GM03348 (cell line): ENCODE measurements at places on chromosomes 5 and 9.

- DNase-seq = no peak
Observed at GRCh38 chr5:111993242-111993641, 236.2 kb upstream of the NREP start.

- no peak for DNase-seq
Observed at GRCh38 chr9:27602142-27602861, 29.0 kb upstream of the C9orf72 start.

DNA sequence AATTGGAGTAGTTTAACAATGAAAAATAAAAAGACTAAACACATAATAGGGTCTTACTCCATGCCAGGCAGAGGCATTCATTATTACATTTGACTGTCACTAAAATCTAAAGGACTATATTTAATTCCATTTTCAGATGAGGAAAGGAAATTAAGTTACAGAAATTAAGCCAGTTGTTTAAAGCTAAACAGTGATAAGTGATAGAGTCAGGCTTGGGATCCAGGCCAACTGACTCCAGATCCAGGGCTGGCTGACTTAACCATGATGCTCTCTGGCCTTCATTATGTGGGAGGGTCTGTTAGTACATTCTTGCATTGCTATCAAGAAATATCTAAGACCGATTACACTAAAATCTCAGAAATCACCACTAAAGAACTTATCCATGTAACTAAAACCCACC is 107.2 kb downstream of the ARHGEF28 start:
- DNase-seq = no peak

DNA sequence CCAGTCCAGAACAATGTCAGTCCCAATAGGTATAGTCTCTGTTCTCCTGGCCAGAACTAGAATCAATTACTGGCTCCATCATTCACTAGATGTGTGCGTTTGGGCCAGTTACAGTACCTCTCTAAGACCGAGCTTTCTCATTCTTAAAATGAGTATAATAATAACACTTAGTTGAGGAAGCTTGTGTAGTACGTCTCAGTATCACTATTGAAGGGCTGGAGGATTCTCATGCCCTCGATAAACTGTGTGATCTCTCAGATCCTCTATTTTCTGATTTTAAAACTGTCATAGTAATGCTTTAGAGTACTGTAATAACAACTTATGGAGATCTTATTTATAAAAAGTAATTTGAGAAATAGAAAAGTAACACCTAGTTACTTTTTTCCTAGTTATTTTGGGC is 50.7 kb downstream of the CDKN2A start:
- DNase-seq = no peak

DNA sequence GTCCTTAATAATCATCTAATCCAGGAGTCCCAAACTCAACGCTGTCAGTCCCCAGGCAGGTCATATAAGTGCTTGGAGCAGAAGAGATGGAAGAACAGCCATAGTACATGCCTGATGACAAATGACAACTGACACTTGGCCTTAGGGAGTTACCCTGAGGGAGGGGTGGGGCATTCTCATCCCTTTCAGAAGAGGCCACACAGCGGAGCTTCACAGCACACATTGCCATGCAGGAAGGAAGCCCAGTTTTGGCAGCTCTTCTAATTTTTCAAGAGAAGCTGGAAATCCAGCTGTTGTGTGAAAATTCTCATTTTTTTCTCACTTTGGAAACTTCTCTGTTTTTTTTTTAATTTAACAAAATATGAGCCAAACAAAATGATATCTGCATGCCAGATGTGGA is 89.0 kb downstream of the ASTN2 start:
- no peak for DNase-seq

DNA sequence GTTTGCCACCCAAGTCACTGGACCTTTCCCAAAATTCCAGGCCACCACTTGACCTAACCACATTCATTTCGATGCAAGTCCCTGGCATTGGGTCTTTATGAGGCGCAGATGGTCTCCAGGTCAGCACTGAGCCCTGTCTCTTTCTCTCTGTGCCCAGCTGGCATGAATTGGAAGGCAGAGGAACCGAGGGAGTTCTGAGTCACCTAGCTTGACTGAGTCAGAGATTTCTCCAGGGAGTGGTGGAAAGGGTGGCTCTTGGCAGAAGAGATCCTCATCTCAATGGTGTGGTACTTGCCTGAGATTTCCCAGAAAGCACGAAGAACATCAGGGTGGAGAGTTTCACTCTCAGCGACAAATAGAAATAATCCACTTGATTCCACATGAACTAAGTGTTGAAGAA is 43.8 kb downstream of the WDR36 start:
- DNase-seq = peak; percentile 56

DNA sequence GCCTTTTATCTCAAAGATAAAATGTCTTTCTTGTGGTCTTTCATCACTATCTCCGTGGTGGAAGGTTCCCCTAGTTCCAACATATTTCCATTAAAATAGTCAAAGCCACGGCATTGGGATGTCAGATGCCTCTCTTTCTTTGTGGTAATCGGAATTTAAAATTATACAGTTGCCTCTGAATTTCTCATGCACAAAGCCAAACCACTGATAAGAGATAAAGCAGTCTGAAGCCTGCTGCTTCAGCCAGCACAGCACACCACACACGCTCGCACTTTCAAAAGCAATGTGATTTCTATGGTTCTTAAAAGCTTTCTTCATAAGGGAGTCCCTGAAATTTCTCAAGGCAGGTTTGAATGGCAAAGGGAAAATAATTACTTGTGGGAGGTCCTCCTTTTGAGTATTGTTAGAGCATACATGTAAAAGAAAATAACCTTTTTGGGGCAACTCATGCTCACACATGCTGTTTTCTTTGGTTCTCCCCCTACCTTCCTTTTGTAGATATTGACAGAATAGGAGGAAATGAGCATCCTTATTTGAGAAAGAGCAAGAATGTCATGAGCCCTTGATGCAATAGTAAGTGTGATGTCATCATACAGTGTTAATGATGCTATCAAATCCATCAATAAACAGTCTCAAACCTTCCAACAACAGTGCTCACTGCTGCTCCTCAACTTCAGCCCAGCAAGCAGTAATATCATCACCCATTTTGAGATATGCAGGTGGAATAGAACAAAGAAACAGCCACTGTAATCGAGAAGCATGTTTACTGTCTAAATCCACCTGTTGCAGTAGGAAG is 85.7 kb upstream of the PPP1R2B start:
- DNase-seq = no peak

GRCh38 chr5:93018461-93018860 is 562.6 kb downstream of the NR2F1-AS1 start:
- DNase-seq = peak; percentile 34

DNA sequence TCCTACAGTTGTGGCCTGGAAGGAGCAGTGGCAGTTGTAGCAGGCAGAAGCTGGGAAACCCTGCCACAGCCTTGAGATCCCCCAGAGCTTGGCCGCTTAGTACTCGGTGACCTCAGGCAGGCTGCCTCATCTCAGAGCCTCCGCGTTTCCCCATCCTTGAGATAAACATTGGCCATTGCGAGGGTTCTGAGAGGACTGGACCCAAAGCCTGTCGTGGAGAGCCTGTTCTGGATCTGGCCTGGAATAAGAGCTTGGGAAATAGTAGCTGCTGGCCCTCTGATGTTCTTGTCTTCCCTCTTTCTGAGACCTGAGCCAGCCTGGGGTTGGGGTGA is 1.3 kb downstream of the MIGA2 start:
- no peak for DNase-seq

- no peak for DNase-seq
Observed at GRCh38 chr9:75858497-75859092, 31.9 kb upstream of the PCSK5 start.

- no peak for DNase-seq
Observed at GRCh38 chr5:35233601-35234000, 3.3 kb upstream of the PRLR start.

DNA sequence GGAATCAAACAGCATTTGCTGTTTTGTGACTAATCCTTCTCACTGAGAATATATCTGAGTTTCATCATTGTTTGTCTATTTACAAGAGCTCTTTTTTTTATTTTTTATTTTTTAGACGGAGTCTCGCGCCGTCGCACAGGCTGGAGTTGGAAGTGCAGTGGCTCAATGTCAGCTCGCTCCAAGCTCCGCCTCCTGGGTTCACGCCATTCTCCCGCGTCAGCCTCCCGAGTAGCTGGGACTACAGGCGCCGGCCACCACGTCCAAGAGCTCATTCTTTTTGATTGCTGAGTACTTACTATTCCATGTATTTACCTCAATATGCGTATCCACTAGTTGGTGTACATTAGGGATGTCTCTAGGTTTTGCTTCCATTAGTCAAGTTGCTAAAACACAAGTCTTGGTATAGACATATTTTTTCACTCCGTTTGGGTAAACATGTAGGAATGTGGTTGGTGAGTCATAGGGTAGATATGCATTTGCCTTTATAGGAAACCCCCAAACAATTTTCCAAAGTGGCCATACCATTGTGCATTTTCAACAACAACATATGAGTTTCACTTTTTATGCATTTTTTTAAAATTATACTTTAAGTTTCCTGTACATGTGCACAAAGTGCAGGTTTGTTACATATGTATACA is 1005.0 kb upstream of the CDH10 start:
- DNase-seq = no peak

GRCh38 chr5:37888476-37888875 is 48.6 kb upstream of the GDNF start:
- peak; percentile 57 for DNase-seq

GRCh38 chr9:137723783-137724445 is 105.1 kb downstream of the EHMT1 start:
- DNase-seq = no peak

DNA sequence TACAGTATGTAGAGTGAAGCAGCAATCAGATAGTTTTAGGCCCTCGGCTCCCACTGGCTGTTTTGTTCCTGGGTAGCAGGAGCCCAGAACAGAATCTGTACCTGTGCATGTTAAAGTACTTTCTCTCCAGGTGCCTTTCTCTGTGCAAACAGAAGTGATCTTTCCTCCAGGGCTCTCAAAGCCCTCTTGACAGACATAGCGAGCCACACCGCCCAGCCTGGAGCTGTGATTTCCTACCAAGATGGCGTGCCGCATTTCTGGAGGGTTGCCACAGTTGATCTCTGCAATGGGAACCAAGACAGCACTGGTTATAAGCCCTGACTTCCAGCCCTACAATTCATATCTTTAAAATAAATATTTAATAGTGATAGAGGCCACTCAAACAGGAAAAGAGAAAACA is 50.9 kb downstream of the SUSD1 start:
- DNase-seq = no peak

GRCh38 chr9:76572151-76572550 is 113.2 kb downstream of the GCNT1 start:
- DNase-seq = no peak

GRCh38 chr5:102922111-102922720 is 167.1 kb downstream of the PAM start:
- DNase-seq = no peak

DNA sequence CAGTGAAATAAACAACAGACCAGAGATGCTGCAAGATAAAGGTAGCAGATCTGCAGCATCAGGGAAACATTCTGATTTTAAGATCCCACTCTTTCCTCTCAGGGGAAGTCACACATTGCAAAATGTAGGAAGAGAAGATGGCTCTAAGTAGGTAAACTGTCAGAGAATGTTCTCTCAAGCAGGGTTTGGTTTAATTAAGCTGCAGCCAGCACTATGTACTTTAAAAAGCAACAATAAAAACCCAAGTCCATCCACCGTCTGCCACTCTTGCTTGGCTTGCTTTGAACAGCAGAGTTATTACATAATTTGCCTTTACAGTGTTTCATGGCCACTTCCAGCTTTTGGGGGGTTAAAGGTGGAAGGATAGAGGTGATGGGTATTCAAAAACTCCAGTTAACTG is 343.2 kb upstream of the DAP start:
- DNase-seq = no peak

DNA sequence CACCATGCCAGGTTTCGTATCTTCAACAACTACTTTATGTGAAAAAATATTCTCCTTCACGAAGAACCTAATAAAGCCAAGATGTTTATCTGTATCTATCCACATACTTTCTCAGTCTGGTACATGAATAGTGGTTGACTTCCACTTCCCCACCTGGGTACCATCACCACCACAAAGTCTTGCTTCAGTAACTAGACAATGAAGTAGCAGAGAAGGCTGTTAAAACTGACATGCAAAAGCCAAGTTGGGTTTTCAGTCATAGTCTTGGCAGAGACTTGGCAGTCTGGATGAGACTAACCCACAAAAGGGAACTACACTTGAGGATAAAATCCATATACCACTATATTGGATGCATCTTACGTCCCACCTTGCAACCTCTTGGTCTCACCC is 5.0 kb downstream of the P4HA2 start:
- DNase-seq = no peak

DNA sequence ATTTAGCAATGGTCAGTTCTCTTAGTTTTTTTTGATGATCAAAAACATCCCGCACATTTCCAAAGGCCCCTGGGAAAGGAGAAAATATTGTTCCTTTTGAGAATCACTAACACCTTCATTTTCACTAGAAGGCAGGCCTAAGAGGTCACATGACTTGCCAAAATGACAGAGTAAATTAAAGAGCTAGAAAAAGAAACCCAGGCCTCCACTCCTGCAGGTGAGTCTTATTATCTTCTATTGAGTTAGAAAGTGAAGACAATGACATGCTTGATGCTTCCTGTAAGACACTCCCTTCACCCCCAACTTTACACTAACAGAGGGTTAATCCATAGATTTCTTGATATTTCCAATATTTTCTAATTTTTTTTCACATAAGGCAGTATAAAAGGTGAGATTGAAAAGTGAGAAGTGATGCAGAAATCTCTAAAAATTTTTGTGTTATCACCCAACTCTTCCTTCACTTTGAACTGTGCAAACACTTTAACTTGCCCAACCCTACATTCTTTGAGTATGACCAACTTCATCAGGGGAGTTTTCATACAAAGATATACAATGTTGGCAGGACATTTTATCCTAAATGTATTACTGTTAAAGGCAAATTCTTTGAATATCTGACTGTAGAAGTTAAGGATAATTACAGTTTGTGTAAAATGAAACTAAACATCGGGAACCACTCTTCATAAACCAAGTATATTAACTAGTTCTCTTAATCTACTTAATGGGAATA is 57.1 kb downstream of the SUB1 start:
- peak; percentile 23 for DNase-seq

GRCh38 chr9:94140791-94141790 is 56.8 kb downstream of the PTPDC1 start:
- peak; percentile 39 for DNase-seq

DNA sequence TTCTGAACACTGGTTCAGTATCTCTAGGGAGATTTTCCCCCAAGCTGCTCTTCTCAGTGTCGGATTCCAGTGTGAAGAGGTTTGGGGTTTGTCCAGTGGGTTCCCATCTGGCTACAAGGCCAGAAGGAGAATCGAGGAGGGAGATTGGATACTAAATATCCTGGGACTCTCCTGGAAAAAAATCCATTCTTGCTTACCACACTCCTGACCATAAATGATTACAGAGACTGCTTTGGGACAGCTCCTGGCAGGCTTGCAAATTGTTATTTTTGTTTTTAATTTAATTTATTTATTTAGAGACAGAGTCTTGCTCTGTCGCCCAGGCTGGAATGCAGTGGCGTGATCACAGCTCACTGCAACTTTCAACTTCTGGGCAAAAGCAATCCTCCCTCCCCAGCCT is 4.7 kb upstream of the SUSD1 start:
- peak; percentile 56 for DNase-seq

DNA sequence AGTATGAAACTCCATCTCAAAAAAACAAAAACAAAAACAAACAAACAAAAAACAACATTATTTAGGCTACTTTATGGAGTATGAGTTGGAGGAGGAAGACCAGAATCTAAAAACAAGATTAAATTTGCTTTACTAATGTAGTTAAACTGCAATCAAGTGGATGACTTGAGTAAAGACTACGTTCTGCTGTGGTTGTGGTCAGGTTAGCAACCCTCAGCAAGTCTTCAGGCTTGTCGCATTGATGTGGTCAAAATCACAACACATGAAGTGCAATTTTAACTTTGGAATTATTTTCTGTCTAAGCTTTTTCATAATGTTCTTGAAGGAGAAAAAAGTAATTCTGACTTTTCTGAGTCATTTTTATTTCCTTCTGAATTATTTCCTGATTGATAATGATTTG is 43.1 kb downstream of the PDE6A start:
- DNase-seq = no peak
